HCT116 (cell line): ENCODE measurements at places on chromosomes 5 and 9.

DNA sequence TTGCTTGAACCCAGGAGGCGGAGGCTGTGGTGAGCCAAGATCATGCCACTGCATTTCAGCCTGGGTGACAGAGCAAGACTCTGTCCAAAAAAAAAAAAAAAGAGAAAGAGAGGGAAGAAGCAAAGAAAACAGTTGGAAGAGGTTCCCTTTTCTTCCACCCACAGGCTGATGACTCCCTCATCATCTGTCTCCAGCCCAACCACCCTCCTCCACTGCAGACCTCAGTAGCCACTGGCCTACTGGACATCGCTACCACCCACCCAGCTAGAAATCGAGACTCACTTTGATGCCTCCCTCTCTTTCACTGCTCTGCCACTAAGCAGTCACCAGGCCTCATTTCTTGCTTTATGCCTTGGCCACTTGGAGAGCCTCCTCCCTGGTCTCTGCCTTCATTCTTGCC lies 71.2 kb downstream of the NIPSNAP3B start:
- DNase-seq: no peak

GRCh38 chr9:98226516-98226915 lies 28.9 kb downstream of the TBC1D2 start:
- DNase-seq: no peak

DNA sequence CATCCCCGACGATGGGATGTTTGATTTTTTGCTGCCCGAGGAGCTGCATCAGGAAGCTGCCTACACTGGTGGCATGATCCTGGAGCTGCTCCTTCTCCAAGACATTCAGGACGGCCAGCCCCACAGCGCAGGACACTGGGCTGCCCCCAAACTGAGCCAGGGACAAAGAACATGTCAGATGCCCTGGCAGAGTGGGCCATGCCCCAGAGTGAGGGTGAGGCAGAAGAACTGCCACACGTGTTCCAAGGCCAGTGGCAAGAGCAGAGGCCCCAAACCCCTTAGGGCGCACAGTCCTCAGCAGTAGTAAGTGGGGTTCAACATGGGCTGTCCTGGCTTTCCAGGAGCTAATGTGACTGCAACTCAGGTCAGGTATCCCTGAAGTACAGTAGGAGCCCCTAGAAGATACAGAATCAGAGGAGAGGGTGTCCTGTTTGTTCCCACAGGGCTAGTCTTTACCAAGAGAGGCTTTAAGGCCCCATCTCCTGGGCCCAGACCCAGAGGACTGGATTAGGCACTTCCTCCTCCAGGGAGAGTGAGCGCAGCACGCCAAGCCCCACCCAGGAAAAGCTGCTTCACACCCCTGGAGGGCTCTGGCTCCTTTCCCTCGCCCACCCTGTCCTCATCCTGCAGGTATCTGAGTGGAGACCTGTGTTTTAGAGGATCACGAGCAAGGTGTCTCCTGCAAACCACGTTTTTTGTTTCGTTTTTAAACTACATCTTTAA lies 11.1 kb downstream of the HNRNPAB start:
- no peak for DNase-seq

DNA sequence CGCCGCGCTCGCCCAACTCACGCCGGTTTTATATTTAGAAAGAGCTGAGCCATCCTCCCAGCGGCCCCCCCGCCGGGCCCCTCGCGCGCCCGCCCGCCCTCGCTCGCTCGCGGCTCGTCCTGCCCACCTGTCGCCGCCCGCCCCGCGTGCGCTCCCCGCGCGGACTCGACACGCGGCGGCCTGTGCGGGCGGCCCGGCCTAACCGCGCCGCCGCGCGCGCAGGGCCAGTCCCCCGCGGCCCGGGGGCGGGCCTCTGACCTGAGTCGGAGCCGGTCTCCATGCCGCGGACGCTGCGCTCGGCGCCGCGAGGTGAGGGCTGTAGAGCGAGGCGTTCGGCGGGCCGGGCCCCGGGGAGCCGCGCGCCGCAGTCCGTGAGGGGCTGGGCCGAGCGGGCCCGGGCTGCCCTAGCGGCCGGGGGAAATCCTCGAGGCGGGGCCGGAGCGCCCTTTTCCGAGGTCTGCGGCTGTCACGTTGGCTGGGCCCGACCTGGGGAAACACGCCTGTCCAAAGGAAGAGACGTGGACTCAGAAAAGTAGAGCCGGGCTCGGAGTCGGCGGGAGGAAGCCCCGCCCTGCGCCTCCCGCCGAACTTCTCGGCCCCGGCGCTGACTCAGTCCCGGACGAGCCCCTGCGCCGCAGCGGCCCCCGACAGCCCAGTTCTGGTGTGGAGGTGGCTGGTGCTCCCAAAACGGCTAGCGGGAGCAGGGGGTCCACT lies at the start of gene ECPAS:
Gene ECPAS, minus strand, starts transcription at position 526 of the 714 bp plus-strand sequence. CDS start 11,465 bp downstream, outside the sequence.
- peak; percentile 63 for DNase-seq

DNA sequence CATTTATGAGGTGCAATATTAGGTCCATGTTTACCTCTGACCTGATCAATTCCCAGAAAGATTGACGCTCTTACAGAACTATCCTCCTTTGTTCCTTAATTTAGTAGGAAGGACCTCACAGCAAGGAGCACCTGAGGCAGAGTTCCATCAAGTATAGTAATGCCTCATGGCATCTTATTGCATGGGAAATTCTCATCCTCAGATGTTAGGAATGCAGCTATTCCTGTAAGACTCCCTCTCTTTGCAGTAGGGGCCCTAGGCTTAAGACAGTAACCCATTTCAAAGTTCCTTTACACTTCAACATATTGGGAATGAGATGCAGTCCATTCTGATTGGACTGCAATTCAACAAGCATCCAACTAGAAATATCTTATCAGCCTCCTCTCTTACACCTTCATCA lies 69.8 kb downstream of the SLCO4C1 start:
- no peak for DNase-seq

DNA sequence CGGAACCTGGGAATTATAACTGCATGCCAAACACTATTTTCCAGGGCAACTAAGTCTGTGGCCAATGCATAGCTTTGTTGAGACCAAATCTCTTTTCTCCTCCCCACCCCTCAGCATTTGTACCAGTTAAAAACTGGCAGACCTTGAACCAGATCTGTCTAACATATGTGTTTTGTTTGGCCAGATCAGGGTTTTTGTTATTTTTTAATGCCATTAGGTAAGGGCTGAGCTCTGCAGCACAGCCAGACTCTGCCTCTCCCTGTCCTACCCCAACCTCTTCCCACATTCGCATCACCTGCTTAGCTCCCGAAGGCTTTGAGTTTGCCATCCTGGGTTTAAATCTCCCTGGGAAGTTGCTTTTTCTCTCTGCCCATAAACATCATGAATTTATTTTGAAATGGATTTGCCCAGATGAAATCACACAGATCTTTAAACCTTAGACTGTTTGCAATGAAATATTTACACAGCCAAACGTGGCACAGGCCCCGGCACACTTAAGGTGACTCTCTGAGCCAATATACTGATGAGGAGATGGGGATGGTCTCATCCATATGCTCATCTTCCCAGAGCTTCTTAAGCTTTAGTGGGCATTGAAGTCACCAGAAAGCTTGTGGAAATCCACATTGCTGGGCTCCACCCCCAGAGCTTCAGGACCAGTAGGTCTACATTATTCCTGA lies 54.0 kb upstream of the ALDH1B1 start:
- DNase-seq: no peak

GRCh38 chr9:125631391-125632085 lies 75.5 kb downstream of the MAPKAP1 start:
- no peak for DNase-seq

- DNase-seq: no peak
Observed at GRCh38 chr9:114088571-114089170, 10.4 kb downstream of the KIF12 start.

GRCh38 chr5:32471784-32472183 lies 27.2 kb upstream of the ZFR start:
- DNase-seq: no peak

DNA sequence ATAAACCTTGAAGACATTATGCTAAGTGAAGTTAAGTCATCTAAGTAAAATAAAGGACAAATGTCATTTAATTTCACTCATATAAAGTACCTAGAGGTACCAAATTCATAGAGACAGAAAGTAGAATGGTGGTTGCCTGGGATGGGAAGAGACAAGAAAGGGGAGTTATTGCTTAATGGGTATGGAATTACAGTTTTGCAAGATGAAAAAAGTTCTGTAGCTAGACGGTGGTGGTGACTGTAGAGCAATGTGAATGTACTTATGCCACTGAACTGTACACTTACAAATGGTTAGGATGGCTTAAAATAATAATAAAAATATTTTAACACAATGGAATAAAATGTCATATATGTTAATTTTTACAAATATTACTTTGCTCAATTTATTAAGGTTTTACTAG lies 128.0 kb downstream of the MPDZ start:
- DNase-seq: no peak

GRCh38 chr9:35423499-35423898 lies 66.4 kb upstream of the RUSC2 start:
- no peak for DNase-seq

DNA sequence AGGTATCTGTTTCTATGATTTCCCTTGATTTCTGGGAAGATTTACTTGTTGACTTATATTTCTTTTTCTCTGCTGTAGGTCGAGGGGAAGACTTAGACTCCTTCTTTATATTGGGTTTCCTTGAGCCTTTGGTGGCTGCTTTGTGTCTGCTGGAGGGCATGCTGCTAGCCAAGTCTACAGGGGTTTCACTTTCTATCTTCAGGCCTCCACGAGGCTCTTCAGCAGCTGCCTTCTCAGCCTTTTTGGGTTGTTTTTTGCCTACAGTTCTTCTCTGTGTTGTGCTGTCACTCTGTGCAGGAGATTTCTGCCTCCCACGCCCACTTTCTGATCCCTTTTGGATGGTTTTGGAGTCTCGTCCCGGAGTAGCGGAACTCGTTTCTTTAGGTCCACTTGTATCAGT lies 23.2 kb downstream of the LEAP2 start:
- no peak for DNase-seq

DNA sequence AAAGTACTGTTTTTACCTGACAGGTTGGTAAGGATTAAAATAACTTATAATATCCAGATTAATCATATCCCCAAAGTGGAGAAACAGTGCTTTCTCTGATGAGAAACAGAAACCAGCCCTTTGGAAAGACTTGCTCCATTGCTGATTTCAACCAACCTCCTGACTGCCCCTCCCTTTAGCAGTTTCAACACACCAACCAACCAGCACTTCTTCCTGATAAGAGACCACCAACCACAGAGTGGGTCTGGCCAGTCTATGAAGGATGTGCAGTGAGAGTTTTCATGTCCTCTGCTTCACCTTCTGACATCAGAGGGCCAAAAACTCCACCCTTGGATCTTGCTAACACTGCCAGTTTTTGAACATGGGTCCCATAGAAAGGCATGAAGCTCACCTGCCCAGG lies 28.1 kb downstream of the RIGI start:
- DNase-seq: no peak

- DNase-seq: no peak
Observed at GRCh38 chr5:35094948-35095347, 47.2 kb upstream of the AGXT2 start.

GRCh38 chr9:72991772-72992171 lies 38.9 kb upstream of the ALDH1A1 start:
- DNase-seq: no peak

DNA sequence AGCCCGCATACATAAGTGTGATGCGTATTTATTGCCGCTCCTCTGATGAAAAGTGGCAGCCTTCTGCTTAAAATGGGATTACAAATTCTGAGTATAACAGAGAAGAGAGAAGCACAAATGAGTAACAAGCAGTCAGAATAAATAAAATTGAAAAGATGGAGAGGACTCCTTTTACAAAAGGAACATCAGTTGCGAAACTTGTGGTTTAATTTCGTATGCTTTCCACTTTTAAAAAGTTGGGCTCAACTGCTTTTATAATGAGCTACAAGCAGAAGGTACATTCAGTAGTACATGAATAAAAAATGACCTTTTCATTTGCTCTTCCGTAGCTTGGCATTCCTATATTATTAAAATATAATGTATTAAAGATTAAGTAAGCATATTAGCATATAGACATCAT lies 320.0 kb downstream of the FBXL17 start:
- no peak for DNase-seq

DNA sequence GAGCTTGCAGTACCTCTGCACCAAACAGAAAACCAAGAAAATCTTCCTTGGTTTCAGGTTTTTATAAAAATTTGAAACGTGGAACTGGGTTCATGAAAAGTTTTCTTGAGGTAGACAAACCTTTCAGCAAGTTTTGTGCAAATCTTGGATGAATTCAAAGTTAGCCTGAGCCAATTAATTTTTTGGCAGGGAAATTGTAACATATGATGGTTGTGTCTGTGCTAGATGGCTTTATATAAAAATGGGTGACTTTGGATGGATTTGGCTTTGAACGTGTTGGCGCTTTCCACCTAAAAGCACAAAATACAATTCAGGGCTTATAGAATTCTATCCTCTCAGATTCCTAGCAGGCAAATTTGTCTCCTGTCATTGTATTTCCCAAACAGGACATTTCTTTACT lies 524.4 kb downstream of the CAAP1 start:
- no peak for DNase-seq

DNA sequence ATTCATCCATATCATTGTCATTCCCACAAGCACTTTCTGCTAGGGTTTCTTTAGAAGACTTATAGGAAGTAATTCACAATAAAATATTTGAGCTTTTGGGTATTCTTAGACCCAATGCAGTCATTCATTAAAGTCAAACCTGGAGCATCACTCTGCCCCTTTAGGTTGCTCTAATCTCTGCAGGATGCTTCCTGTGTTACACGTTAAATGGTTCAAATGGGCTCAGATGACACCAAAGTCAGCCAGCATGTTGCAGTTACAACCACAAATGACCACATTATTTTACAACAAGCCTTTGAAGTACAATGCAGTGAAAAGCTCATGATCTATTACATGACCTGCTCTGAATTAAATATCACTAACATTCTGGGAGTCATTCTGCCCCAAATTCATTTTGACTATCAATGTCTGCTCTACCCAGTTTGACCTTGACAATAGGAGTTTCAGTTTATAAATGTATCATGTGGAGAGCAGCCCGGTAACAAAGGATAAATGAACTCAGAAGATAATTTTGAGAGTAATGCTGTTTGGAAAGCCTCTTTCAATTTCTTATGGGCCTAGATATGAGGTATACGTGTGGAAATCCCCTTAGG lies 668.6 kb upstream of the DMAC1 start:
- DNase-seq: no peak

DNA sequence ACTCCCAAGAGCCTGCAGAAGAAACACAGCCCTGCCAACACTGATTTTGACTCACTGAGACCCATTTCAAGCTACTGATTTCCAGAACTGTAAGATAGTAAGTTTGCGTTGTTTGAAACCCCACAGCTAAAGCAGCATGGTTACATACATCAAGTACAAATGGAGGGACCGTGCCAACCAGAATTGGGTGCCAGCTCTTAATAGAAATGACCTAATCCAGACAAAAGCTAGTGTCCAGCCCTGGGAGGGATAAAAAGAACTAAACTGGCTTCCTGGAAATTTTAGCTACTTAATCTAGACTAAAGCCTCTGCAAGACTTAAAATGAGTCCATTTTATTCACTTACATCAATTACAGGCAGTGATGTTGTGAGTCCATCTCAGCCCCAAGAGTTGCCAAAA lies 122.6 kb downstream of the ADAMTS12 start:
- no peak for DNase-seq

- DNase-seq: no peak
Observed at GRCh38 chr9:91835216-91835615, 114.8 kb downstream of the ROR2 start.

DNA sequence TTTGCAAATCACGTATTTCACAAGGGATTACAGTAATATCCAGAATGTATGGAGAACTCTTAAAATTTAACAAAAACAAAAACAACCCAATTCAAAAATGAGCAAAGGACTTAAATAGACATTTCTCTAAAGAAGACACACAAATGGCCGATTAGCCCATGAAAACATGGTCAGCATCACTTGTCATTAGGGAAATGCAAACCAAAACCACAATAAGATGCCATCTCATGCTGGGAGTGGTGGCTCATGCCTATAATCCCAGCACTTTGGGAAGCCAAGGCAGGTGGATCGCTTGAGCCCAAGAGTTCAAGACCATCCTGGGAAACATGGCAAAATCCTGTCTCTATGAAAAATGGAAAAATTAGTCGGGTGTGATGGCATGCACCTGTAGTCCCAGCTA lies 120.2 kb downstream of the SUSD1 start:
- DNase-seq: no peak
